Kidney (tissue), 22 donors: ENCODE measurements at places on chromosomes 16 and 17. TPM values are rescaled to one million over a fixed set of nuclear protein-coding genes. Genes with fewer than 3 reads are reported as not detected.

CACNA1H gene
- total RNA-seq: 20.6 TPM

TEKT1 gene
- total RNA-seq: 0.06 TPM

SDR42E1 gene
- 15.0 TPM for total RNA-seq

TMC6 gene
- total RNA-seq: 115 TPM

SPATA32 gene
- total RNA-seq: not detected

DNA sequence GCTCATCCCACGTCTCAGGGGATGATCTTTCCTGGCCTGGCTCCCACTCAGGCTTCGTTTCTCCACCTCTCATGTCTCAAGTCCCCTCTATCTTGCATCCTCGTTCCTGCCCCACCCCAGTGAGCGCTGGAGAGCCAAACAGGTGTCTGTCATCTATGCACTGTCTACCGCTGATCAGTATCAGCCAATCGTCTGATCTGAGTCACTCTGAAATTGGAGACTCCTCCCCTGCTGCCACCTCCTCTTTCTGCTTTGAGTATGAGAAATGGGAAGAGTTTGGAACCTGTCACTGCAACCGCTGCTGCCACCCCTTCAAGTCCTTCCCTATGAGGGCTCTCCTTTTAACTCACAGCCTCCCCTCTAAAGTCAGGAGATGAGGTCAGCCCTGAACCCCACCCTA lies 28.0 kb downstream of the FZD2 start:
- H3K4me1 ChIP-seq: no peaks in the 10 kb centered on the region
- H3K4me3 ChIP-seq: no peak overlapping the region
- no peaks in the 10 kb centered on the region for H3K27me3 ChIP-seq
- no peak for DNase-seq
- no peaks in the 10 kb centered on the region for H3K36me3 ChIP-seq

DNA sequence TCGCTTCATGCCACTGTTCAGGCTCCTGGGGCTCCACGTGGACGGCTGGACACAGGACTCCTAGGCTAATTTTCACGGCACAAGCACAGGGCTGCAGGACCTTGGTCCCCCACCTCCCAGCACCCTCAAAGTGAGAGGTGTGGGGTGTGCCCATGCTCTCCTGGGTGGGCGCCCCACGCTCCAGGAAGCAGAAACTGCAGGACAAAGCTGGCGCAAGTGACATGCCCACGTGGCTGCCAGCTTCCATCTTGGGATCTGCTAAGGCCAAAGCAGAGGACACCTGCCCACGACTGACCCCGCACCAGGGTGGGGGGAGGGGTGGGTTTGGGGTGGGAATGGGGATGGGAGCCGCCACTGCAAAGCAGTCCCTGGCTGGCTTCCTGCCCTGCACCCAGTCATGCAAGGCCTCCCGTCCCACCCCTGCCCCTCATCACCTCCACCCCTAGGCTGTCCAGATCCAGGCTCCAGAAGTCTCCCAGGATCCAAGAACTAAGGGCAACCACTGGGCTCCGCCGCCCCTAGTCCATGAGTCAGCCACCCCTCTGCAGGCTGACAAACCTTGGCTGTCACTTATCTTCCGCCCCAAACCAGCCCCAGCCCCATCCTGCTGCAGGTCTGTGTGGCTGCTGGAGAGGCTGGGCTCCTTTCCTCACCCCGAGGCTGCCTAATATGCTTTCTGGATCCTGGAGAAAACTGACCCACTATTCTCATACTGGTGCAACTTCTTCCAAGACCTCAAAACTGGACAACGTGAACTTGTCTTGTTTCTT lies 11.1 kb downstream of the USP6 start:
- H3K4me1 ChIP-seq: no peaks in the 10 kb centered on the region
- H3K36me3 ChIP-seq: no peaks in the 10 kb centered on the region
- no peaks in the 10 kb centered on the region for H3K27me3 ChIP-seq
- no peak overlapping the region for H3K27ac ChIP-seq
- DNase-seq: no peak

DNA sequence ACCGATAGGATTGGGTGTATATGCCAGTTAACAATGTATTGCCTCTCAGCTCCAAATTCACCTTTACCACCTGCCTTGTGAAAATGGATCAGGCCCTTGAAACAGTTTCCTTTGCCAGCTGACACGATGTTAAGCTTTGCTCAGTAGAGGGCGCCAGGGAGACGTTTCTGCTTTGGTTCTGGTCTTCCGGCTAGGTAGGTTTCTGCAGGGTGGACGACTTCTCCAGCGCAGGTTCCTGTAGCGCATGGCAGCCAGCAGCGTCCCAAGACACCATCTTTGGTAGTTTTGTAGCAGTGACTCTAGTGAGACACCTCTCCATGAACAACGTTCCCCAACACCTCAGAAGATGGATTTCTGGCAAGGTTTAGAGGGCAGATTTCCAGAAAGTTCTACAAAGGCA lies 24.0 kb downstream of the SYCE1L start:
- no peak for DNase-seq
- no peaks in the 10 kb centered on the region for H3K36me3 ChIP-seq
- no peaks in the 10 kb centered on the region for H3K4me1 ChIP-seq
- no peak overlapping the region for H3K4me3 ChIP-seq
- no peaks in the 10 kb centered on the region for H3K27me3 ChIP-seq
- H3K27ac ChIP-seq: no peak overlapping the region

DNA sequence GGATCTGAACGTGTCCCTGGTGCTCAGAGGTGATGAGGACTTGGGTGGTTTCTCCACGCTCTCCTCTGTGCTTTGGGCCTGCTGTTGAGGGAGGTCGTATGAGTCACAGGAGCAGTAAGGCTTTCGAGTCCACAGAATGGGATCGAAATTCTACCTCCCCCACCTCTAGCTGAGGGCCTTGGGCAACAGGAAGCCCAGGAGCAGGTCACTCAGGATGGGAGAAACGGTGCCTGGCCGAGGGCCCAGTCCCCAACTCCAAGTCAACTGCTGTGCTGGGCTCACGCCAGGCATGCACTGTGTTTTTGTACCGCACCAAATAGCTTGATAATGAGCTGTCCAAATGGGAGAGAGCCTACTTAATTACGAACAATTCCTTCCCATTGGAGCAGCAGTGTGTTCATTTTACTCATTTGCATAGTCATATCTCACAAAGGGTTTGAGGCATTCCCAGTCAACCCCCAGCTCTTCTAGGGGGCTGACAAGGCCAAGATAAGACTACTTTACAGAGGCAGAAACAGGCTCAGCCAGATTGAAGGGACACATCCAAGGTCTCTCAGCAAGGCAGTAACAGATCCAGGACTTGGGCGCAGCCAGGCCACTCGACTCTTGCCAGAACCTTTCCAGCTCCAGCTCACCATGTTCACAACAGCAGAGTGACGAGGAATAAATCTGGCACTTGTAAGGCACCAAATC lies 53.6 kb downstream of the WNT3 start:
- DNase-seq: no peak
- H3K4me1 ChIP-seq: peaks cover 8% of the 10 kb centered on the region
- no peaks in the 10 kb centered on the region for H3K36me3 ChIP-seq
- no peak overlapping the region for H3K4me3 ChIP-seq
- H3K27me3 ChIP-seq: no peaks in the 10 kb centered on the region
- H3K27ac ChIP-seq: no peak overlapping the region

DNA sequence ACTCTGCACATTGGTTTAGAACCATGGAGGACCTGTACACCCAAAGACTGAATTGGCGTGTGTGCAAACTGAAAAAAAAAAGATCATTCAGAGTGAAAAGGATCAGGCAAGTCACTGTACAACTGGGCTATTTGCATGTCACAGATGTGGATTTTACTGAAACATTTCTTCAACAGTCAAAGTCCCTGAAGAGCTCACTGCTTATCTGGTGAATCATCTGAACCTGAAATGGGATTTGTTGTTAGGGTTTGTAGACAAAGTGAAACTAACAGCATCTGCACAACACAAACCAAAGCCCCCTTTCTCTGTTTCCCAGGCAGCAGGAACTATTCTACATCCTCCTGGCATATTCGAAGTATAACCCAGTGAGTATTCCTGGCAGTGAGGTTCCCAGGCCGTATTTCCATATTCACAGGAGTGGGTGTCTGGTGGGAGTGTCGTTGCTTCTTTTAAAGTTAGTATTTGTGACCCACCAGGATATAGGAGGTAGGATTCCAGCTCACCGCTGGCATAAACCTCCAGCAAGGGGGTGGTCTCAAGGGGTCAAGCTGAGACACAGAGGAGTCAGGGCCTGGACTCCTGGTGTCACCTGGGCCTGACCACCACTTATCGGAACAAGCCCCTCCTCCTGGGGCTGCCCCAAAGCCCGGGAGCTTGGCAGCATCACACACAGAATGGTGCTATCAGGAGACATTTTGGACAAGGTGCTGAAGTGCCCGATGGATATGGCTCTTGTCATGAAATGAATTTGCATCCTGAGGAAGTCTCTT lies 80.9 kb downstream of the GOSR1 start:
- no peak for DNase-seq
- H3K27me3 ChIP-seq: no peaks in the 10 kb centered on the region
- H3K27ac ChIP-seq: no peak overlapping the region
- no peaks in the 10 kb centered on the region for H3K36me3 ChIP-seq

DNA sequence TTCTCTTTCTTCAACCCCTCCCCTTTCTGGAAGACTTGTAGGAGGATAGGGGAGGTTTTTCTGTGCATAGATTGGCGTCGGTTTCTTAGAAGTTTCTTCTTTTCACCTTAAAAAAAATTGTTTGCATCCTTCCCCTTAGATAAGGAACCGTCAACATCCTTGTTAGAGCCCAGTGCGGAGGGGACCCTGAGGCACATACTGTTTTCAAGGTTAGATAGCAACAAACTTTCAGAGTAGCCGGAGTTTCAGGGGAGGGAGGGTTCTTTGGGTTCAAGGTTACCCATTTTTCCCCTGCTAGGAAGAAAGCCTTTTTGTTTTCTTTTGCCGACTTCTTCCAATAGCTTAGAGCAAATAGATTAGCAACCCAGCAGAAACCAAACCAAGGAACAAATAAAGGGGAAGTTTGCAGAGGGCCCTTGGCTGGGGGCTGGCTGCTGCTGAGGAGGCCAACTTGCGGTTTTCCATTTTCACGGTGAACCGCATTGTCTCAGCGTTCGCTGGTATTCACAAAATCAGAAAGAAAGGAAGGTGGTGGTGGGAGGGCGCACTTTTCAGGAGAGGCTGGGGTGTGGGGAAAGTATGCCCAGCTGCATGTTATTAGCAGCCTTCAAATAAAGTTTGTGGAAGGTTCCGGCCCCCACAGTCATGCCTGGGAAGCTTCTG lies 28.8 kb downstream of the MSI2 start:
- H3K4me3 ChIP-seq: no peak overlapping the region
- no peak for DNase-seq
- no peaks in the 10 kb centered on the region for H3K36me3 ChIP-seq
- H3K27ac ChIP-seq: peak overlapping the region; percentile 84
- no peaks in the 10 kb centered on the region for H3K27me3 ChIP-seq

- H3K27me3 ChIP-seq: no peaks in the 10 kb centered on the region
- H3K36me3 ChIP-seq: no peaks in the 10 kb centered on the region
- H3K27ac ChIP-seq: no peak overlapping the region
- no peak overlapping the region for H3K4me3 ChIP-seq
Measured at GRCh38 chr16:25835126-25835525, 143.4 kb downstream of the HS3ST4 start.

DNA sequence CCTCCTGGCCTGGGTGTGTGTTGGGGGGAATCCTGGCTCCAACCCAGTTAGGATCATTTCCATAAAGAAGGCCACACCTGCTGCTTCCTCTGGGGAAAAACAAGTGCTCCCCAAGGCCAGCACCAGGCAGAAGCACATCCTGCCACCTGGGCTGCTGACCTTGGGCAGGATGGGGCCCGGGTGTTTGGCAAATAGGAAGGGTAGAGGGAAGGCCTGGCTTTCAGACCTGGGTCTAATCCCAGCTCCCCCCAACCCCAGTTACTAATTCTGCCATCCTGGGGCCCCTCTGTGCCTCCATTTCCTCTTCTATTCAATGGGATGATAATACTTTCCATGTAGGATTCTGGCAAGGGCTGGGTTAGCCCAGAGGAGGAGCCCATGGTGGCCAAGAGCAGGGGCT lies 3.0 kb upstream of the NLRC5 start:
- H3K27me3 ChIP-seq: no peaks in the 10 kb centered on the region
- H3K4me3 ChIP-seq: no peak overlapping the region
- no peak overlapping the region for H3K27ac ChIP-seq
- H3K4me1 ChIP-seq: peaks cover 7% of the 10 kb centered on the region
- H3K36me3 ChIP-seq: no peaks in the 10 kb centered on the region

DNA sequence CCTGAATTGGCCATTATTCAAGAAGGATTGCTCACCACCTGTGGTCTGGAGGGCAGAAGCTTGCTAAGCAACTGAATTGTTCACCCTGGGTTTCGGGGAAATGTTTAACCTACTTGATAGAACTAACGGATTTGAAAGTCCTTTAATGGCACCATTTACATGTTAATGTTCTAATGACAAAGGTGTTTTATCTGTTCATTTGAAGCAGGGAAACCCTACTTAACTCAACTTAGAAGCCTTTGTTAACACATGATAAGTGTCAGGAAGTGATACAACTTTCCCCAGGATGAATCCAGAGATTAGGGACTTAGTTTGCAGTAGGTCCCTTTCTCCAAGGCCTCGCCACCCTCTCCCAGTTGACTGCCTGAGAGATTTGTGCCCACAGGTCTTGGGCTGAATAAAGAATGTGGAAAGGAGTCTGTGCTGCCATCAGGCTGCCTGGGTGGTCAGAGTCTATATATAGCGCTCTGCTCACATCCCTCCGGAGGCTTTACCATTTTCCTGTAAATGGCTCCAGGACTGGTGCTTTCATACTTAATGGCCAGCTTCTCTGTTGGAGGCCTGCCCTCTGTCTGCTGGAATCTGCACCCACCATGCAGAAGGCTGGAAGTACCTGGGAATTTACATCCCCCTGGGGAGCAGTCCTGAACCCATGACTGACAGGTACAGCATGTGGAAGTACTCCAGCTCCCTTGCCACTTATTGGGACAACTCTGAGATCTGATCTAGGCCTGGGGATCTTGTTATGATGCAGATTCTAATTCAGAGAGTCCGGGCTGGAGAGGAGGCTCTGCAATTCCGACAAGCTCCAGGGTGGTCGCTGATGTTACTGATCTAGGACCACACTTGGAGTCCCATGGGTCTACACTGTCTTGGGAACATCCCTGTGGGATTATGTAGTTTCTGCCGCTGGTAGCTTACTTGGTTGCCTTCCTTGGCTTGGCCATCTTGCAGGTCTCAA lies 99.9 kb downstream of the ASIC2 start:
- H3K36me3 ChIP-seq: no peaks in the 10 kb centered on the region
- H3K27ac ChIP-seq: no peak overlapping the region
- no peak for DNase-seq
- no peak overlapping the region for H3K4me3 ChIP-seq
- H3K4me1 ChIP-seq: no peaks in the 10 kb centered on the region

GRCh38 chr17:49280061-49280460 lies 49.5 kb upstream of the PHOSPHO1 start:
- no peaks in the 10 kb centered on the region for H3K27me3 ChIP-seq
- H3K27ac ChIP-seq: no peak overlapping the region
- no peak overlapping the region for H3K4me3 ChIP-seq
- H3K36me3 ChIP-seq: no peaks in the 10 kb centered on the region
- no peaks in the 10 kb centered on the region for H3K4me1 ChIP-seq
- no peak for DNase-seq

GRCh38 chr17:59062509-59062908 lies 44.2 kb downstream of the TRIM37 start:
- no peak for DNase-seq
- no peaks in the 10 kb centered on the region for H3K27me3 ChIP-seq
- H3K4me3 ChIP-seq: no peak overlapping the region
- no peaks in the 10 kb centered on the region for H3K4me1 ChIP-seq
- H3K36me3 ChIP-seq: peaks cover 12% of the 10 kb centered on the region
- no peak overlapping the region for H3K27ac ChIP-seq
